ENCODE measurements at places on chromosomes 7 and 10.
A peak's percentile ranks its signal among the peaks of the same experiment; 100 is the strongest.

DNA sequence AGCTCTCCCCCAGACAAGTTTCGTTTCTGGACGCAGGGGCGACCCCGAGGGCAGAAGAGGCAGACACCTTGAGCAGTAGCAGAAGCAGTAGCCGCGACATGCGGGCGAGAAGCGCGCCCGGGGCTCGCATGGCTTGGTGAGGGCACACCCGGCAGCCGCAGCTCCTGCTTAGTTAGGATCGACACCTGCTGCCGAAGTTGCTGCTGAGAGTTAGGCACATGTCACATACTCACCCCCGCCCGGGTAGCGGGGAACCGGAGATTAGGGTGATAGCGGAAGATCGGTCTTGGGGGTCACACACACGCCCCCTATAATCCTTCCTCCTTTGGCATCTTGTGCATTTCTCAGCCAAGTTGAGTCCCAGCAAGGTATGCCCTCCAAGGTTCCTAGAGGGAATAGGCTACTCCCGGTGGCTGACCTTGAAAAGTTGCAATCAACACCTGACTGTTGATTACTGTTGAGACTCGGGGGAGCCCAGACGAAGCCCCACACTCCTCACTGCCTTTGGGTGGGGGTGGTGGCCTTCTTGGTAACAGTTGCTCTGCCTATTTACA, 668 bp downstream of the GPR37 start:
- DNase-seq = no peak

GRCh38 chr10:124221356-124222317, 128.2 kb upstream of the CHST15 start:
- no peak for DNase-seq

DNA sequence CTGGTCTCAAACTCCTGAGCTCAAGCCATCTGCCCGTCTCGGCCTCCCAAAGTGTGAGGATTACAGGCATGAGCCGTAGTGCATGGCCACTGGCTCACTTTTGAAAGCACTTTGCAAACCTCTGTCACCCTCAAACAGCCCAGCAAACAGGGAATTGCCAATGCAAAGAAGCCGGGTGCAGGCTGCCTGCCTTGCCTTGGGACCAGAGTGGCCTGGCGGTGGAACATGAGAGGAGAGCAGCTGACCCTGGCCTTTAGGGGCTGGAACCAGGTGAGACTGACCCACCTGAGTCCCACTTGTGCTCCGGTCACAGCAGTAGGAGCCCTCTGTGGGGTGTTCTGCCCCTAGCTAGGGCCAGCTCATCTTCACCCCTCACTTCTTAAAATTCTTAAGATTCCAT, 237.1 kb upstream of the GALNT17 start:
- DNase-seq = no peak

- DNase-seq = no peak
These were observed 220.8 kb upstream of the NFE2L3 start for GRCh38 chr7:25931156-25931555.

DNA sequence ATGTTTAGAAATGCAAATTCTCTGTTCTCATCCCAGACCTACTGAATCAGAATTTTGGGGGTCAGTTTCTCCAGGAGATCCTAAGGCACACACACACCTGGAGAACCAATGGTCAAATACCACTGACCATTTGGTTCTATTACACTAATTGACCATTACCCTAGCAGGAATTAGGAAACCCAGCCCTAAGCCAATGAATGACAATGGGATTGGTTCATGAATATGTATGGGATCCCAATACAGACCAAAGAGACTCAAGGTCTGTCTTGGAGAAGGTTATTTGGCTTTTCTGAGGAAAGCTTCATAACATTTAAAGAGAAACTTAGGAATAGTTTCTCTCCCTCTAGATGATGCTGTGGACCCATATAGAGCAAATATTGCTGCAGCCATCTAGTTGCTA, 317.0 kb downstream of the BMPER start:
- DNase-seq = no peak

DNA sequence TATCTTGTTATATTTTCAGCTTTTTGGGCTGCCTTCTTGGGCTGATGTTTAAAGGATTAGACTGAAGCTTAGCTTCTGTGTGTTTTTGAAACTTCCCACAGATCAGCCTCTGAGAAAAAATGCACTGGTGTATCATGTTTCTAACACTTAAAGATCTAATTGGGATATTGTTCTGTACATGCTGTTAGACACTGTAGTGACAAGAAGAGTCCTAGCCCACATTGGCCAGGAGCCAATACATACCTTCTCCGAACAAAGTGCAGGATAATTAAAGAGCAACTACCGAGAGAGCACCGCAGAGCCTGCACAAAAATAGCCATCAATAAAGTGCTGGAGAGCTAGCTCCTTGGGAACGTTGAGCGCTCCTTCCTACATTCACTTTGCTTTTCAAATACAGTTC, 289.4 kb upstream of the SP8 start:
- peak; percentile 86 for DNase-seq

DNA sequence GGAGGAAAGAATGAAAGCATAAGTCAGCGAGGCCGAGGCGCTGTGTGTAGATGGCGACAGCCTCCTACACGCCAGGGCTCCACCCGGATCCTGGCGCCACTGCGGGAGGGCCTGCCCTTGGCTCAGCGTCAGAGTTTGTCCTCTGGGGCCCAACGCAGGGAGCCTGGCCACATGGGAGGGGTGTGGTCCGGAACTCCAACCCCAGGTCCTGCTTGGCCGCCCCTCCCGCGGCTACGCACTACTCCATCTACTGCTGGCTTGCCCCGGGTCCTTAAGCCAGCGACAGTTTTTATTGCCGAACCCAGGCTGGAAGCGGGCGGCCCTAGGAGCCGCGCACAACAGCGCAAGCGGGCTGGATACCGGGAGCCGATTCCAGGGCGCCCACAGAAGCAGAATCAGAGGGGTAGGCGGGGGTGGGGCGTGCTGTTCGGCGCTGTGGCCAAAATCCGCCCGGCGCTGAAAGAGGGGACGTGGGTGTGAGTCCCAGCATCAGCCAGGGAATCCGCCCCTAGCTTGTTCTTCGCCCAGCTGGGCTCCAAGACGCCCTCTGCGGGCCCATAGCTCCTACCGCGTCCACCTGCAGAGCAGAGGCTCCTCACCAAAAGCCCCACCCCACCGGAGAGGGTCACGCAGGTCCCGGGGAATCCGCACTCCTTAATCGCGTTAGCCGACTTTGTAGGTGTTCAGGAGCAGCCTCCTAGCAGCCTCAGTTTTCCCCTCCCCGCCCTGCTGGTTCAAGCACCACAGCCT, 4.5 kb downstream of the KAZALD1 start:
- no peak for DNase-seq

DNA sequence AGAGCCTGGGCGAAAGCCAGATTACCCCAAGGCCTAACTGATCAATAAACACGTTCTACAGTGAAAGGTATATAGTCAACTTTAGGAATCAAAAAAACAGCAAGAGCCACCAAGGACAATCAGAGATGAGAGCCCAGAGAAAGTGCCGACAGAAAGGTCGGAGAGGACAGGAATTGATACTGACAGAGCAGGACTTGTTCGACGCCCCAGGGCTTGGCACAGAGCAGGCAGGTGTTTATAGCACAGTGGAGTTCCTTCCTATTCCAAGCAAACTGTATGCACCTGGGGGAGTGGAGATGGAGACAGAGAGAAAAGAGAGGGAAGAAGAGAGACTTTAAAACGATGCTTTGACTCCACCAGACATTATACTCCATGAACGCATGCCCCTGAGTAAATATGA, 39.5 kb downstream of the PPP1R3C start:
- no peak for DNase-seq

GRCh38 chr7:28958235-28958979, at the start of gene TRIL:
Gene TRIL, minus strand, starts transcription at chr7:28958330. Its CDS starts 284 bp downstream, at chr7:28958046.
- DNase-seq = no peak

- DNase-seq = no peak
These were observed 13.1 kb downstream of the LZTS2 start for GRCh38 chr10:101012525-101013364.

GRCh38 chr7:157568106-157568769, 231.4 kb downstream of the DNAJB6 start:
- no peak for DNase-seq

GRCh38 chr10:26799342-26799741, 61.4 kb downstream of the ABI1 start:
- DNase-seq = no peak

GRCh38 chr10:124740369-124741280, 3.6 kb downstream of the FAM53B start:
- no peak for DNase-seq

DNA sequence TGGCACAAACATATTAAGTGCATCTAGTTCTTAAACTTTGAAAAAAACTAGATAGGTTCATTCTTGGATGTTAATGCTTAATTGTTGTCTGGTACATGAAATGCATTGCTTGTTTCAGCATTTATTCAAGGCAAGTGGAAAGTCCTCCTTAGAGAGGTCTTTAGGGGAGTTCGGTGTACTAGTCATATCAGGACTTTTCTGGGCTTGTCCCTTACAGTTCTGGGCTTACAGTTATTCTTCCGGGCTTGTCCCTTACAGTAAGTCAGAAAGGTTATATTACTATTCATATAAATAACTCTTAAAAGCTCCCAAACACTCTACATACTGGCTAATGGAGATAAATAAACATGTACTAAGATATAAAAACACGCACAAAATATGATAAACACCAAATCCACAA, 61.6 kb upstream of the MRLN start:
- DNase-seq = no peak

- DNase-seq = no peak
These were observed 20.4 kb upstream of the EIF4H start for GRCh38 chr7:74153736-74154135.

DNA sequence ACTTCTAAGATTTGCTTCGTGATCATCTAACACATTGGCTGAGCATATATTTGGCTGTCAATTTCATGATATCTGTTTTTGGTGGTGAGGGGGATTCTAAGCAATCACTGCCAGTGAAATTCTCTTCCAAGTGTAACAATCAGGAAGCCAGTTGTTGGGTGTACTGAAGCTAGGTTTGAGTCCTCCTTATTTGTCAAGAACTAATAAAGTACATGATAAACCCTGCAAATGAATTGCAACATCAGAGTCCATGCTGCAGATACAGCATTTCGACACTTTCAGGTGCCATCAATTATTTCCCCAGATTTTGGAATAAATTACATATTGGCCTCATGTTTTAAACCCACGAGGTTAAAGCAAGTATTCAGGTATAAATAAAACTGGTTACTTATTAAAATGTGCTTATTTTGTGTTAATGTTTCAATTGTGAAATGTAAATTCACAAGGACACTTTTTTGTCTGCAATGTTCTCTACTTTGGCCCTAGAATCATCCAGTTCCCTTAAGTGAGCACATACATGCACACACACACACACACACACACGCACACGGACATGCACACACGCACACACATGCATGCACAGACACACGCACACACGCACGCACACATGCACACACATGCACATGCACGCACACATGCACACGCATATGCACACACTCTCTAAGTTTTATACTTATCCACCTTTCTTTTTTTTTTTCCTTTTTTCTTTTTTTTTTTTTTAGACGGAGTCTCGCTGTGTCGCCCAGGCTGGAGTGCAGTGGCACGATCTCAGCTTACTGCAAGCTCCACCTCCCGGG, 510.2 kb upstream of the KLF6 start:
- no peak for DNase-seq

DNA sequence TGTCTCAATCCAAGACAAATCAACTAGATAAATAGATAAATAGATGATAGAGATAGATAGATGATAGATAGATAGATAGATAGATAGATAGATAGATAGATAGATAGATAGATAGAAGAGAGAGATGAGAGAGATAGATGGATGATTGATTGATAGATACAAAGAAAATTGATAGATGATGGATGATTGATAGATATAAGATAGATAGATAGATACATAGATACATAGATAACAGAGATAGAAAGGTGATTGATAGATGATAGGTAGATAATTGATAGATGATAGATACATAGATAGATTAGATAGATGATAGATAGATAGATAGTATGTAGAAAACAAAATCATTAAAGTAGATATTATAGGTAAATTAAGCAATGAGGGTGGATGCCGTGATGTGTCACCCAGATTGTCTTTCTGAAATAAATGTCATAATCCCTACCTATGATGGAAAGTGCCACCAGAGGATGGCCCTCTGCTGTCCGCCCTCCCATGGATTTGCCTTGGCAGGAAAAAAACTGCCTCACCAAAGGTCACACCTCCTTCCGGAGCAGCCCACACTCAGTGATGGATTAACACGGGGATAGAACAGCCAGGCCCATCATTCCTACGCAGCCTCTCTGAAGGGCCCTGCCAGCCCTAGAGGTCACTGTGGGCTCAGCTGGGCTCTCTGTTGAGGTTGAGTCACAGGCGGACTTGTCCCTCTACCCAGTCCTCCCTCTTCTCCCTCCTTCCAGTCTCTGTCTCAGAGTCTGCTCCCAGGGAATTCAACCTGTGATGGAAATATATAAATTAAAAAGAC, 50.8 kb downstream of the KCNH2 start:
- no peak for DNase-seq

- DNase-seq = no peak
These were observed 283.7 kb upstream of the PODXL start for GRCh38 chr7:131839967-131840690.

- DNase-seq = no peak
These were observed 354.8 kb upstream of the KCND2 start for GRCh38 chr7:119918185-119918584.

GRCh38 chr10:34813626-34814222, 1.4 kb downstream of the PARD3 start:
- DNase-seq = no peak

- DNase-seq = no peak
These were observed 16.7 kb downstream of the ELN start for GRCh38 chr7:74044366-74045350.

DNA sequence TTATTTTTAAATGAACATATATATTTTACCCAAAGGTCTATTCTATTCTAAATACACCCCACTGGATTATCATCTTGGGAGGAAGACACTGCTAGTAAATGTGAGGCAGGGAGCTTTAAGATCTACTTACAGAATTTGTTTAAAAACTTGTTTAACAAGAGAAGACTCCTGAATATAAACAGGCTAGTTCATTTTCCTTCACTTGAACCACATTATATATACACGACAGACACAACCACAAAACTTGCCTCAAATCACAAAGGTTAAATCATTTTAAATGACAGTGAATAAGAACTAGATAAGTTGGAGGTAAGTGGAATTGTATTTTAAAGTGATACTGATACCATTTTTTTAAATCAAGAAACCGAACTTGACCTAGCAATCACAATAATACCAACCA, 109.2 kb downstream of the ATE1 start:
- DNase-seq = no peak

- DNase-seq = peak; percentile 34
These were observed 176.5 kb upstream of the FRMD4A start for GRCh38 chr10:14507176-14507575.

- DNase-seq = no peak
These were observed 19.8 kb upstream of the ALOX5 start for GRCh38 chr10:45354261-45354660.

DNA sequence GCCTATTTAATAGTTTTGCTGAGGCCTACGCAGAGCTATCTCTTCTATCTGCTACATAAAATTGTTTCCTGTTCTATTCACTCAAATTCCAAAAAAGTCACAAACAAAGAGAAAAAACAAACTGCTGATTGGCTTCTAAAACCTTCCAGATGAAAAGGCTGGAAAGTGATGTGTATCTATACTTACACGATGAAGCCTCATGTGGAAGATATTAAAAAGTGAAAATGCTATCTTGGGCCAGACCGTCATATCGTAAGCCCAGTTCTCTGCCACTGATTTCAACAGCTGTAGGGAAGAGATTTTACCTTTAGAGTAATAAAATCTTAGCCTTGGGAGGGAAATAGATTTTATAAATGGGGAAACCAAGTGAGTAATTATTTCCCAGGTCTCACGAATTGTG, 394.8 kb downstream of the KIF20B start:
- DNase-seq = no peak
